ENCODE measurements at places on chromosomes 7 and 10.

GRCh38 chr7:112995059-112995824 lies 91.4 kb downstream of the GPR85 start:
- DNase-seq = no peak

DNA sequence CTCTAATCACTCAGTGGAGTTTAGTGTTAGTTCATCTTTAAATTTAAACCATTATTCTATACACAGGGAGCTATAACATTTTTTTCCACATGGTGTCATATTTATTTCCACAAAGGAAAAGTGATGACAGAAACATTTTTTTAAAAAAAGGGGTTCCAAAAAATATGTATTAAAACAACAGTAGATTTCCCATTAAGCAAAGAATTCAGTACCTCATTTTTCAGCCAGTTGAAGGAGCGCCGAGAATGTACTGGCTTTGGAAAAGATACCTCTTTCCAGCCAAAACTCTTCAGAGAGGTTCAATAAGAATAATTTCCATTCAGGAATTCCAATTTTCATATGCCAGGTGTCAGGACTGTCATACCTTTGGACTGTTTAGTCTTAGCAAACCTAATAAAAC lies 250.5 kb upstream of the MEOX2 start:
- no peak for DNase-seq

GRCh38 chr7:33706771-33707200 lies 198.6 kb upstream of the BMPER start:
- DNase-seq = no peak

DNA sequence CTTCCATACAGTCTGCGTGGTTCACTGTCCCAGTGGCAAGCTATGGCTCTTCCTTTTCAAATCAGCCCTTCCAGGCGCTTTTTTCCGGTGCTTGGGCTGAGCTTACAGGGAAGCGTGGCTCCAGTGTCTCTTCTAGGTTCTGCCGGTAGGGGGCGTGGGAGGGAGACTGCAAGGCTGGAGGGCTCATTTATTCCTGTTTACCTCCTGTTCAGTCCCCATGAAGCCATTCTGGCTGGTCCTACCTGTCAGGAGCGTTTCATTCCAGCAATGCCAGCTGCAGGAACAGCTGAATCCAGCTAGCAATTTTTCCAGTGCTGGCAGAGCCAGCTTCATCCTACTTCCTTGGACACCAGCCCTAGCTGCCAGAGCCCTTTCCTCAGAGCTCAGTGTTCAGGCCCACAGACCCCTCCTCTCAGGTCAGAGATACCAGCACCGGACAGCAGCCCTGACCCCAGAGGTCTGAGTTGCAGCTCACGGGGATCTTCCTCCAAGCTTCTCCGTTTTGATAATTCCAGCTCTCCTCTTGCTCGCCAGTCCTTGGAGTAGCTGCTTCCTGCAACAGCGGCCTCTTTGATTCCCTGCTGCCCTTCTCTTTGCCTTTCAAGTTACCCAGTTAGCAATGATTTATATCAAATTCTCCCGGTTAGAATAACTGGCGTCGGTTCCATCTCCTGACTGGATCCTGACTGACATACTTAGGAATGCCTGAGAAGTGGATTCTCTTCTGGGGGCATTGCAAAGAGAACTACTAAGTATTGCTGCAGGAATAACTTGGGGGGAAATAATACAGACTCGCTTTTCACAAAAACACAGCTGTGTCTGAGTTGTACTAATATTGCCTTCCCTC lies 129.8 kb downstream of the FRMD4A start:
- no peak for DNase-seq

GRCh38 chr10:70587045-70587658 lies 15.4 kb downstream of the PRF1 start:
- no peak for DNase-seq

DNA sequence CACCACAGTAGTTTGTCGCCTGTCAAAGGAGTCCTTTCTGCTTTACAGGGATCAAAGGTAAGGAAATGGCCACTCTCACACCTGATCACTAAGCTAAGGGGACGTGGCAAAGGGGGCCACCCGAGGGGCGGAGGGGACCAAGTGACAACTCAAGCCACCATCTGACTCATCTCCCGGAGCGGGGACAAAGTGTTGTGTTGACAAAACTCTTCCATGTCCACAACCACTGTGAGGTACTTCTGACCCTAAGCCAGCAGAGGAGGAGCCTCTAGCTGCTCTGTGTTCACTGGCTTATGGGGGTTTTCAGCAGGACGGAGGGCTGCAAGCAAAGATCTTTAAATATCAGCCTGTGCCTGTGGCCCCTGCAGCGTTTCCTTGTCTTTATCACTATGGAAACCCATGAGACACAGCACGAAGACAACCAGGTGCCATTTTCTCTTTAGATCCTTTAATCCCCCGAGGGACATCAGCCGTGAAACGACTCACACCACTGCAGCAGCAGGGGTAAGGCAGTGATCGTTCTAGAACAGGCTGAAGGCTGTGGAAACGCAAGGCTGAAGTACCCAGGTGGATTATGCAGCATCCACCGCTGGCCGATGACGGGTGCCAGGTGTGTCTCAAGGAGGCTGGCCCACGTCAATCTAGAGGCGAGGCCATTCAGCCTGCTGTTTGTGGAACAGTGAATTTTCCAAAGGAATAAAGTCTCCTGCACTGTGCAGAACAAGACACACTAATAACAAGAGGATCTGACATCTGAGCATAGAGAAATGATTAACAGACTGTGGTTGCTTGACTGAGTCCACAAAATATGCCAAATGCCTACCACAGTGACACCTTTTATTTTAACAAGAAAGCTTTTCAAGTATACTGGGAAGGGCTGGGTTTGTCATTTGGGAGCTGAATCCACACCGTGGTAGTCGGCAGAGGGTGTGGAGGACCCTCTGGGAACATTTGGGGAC lies 26.6 kb upstream of the DDC start:
- no peak for DNase-seq

DNA sequence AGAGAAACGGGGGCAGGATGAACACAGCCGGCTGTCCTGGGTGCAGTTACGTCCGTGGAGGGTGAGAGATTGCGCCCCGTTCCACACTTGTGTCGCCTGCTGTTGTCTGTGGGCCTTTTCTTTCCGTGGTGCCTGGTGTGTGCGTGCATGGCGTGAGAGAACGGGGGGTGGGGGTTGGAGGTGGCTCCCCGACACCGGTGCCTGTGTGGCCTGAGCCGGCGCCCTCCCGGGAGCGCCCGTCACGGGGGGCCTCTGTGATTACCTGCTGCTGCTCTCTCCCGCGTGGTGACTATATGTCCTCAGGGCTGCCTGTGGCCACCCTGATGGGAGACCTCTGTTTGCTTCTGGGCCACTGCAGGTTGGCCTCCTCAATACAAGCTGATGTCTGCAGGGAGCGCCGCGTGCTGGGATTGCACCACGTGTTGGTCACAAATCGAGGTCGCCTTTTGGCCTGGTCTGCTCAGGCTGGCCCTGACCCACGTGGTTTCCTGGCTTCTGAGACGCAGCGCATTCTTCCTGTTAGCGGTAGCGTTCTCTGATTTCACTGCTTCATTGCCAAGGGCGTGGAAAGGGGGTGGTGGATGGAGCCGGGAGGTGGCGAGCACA lies 10.9 kb upstream of the AP5Z1 start:
- DNase-seq = no peak

DNA sequence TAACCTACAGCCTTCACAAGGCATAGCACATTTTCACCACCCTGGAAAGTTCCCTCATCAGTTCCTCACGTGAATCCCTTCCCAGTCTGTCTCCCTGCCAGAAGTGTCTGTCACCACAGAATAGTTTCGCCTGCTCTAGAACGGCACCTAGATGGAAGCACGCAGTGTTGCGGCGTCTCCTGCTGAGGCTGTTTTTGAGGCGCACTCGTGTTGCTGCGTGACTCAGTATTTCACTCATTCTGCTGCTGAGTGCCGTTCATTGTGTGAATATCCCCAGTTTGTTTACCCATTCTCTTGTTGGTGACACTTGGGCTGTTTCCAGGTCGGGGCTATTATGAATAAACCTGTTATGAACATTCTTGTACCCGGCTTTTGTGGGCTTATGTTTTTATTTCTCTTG lies 12.8 kb downstream of the NOS3 start:
- DNase-seq = no peak

DNA sequence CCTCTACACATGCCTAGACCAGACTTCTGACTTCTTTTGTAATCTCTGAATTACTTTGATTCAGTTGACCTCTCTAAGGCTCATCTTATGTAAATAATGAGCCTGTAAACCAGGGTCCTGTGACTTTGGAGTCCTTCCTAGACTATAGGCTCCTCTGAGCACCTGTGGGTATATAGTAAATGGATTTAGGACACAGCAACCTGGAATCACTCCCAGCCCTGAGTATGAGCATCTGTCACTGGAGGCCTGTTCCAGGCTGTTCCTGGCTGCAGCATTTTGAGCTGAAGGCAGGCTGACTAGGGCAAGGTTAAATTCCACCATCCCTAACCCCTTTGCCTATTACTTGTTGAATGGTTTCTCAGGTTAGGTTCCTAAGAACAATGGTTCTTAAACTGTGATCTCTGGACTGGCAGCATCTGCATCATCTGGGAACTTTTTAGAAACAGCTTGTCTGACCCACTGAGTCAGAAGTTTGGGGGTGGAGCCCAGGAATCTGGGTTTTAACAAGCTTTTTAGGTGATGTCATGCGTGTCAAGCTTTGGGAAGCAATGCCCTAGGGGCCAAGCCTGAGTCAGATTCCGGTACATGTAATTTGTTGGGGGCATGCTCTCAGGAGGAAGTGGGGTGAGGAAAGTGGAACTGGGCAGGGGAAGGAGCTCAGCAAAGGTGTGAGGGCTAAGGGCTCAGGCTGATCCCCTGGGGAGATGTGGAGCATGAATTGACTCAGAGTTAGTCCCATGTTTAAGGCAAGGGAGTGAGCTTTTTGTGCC lies 28.2 kb downstream of the MINDY4 start:
- DNase-seq = no peak

- DNase-seq = no peak
Observed at GRCh38 chr10:63204667-63205391, 71.7 kb downstream of the NRBF2 start.

- no peak for DNase-seq
Observed at GRCh38 chr10:11317936-11318670, 293.3 kb downstream of the USP6NL start.

- no peak for DNase-seq
Observed at GRCh38 chr7:116337800-116338199, 127.5 kb downstream of the TES start.

DNA sequence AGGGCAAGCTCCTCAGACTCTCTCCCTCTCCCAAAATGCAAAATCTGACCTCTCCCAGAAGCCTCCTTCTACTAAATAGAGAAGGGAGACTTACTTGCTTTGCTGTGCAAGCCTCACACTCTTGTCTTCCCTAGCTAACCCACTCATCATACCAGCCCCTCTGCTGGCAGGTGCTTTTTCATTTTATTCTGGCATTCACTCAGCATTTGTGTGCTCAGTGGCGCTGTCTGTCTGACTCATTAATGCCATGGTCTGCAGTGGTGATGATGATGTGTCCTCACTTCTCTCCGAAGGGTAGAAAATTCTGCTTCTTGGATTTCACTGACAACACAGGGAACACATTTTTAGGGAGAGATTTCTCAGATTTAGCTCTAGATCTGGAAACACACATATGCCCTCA lies 22.0 kb upstream of the BTRC start:
- no peak for DNase-seq

Measured in stimulated activated naive CD8-positive, alpha-beta T cell treated with anti-CD3 and anti-CD28 coated beads, Interleukin-15, amount 100 ng/mL, for 72 hours (primary cell).